ENCODE measurements at places on chromosomes 3 and 15.

DNA sequence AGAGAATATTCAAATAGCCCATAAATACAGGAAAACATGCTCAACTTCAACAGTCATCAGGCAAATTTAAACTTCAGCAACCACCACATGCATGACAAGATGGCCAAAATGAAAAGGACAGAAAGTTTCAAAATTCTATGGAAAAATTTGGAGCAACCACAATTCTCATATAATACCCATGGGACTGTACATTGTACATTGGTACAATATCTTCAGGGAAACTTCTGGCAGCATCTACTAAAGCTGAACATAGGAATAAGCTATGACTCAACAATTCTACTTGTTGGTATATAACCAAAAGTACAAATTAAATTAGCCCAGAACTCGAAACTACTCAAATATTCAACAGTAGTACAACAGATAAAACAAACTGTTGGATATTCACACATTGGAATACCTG lies 847.6 kb downstream of the TBL1XR1 start:
- DNase-seq, result no peak

DNA sequence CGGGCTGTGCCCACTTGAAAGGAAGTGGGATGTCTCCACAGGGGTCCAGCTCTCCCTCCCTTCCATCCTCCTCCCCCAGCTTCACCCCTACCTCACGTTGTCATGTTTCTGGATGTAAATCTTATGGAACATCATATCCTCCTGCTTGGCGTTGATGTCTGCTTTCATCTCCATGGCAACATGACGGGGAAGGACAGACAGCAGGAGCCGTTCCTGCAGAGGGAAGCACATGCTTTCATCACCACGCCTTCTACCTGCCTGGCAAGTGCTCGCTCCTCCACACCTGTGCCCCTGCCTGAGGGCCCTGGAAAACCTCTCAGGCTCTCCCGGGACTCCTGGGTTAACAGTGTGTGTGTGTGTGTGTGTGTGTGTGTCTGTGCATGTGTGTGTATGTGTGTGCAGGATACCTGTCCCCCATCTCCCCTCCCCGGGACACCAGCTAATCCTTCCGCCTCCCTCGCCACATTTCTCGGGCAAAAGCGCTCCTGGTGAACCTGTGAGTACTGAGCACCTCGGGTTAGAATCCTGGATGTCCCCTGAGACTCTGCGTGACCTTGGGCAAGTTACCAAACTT lies 101.1 kb downstream of the ADCY5 start:
- DNase-seq, result no peak

DNA sequence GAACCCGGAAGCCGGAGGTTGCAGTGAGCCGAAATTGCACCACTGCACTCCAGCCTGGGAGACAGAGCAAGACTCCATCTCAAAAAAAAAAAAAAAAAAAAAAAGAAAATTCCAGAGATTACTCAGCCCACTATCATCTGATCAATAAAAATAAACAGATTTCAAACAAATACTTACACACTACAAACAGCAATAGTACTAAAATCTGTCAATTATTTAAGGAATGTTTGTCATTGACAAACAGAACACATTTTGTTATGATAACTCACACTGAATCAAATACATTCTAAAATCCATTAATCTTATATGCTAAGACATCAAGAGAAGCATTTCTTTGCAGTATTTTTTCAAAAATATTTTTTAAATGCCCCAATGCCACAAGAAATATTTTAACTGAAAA lies 7.6 kb downstream of the MYO9A start:
- no peak for DNase-seq

GRCh38 chr3:81544385-81544784 lies 217.1 kb downstream of the GBE1 start:
- DNase-seq, result no peak

- DNase-seq, result no peak
These were observed 304.8 kb downstream of the LPP start for GRCh38 chr3:188458756-188459155.

DNA sequence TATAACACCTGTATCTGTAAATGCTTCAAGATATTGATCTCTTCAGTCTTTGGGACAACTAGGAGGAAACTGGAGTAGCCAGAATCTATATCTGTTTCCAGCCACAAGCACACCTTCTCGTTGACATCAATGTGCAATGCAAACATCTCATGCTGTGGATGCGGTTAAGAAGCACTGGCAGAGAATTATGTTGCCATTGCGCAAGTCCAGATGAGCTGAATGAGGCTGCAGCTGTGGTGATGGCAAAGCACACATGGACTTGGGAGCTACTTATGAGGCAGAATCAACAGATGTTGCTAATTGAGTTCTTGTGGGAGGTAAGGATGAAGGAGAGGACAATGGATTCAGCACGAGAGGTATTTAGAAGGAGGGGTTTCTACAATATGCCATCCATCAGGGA lies 90.9 kb downstream of the STRIT1 start:
- DNase-seq, result no peak

DNA sequence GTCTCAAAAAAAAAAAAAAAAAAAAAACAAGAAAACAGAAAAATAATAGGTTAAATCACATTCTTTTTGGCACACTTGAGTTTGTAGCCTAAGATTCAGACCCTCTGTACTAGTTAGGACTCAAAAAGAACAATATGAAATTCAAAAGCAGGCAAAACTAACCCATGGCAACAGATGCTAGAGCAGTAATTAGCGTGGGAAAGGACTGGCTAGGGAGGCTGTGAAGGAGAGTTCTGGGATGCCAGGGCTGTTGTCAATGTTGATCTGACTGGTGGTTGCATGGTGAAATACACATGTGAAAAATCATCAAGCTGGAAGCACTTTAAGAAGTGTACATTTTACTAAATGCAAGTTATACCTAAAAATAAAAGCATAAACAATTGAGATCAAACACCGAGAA lies 35.6 kb downstream of the KLHL6 start:
- DNase-seq, result no peak

DNA sequence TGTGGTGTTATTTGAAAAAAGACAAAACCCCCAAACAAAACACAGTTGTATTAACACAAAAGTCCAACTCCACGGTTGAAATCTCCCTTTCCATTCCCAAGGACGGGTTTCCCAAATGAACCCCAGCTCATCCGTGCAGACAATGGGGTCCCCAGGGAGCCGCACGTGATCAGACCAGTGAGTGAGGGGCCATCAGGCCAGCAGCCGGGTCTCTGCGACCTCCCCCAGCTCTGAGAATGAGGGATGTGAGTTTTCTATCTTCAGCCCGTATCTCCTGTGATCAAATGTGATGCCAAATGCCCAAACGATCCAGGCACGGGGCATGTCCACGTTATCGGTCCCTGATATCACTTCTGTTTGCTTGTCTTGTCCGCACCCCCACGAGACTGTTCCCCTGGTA lies 138.0 kb downstream of the OPA1 start:
- no peak for DNase-seq

- DNase-seq, result no peak
These were observed 96.9 kb upstream of the STRIT1 start for GRCh38 chr3:155390351-155390750.

- DNase-seq, result peak; percentile 43
These were observed at the start of gene HRH1 for GRCh38 chr3:11154036-11154952. HRH1 (plus strand) TSS chr3:11154493; CDS start chr3:11259038, 104,545 bp downstream.

GRCh38 chr3:140584549-140584948 lies 93.3 kb upstream of the TRIM42 start:
- no peak for DNase-seq

DNA sequence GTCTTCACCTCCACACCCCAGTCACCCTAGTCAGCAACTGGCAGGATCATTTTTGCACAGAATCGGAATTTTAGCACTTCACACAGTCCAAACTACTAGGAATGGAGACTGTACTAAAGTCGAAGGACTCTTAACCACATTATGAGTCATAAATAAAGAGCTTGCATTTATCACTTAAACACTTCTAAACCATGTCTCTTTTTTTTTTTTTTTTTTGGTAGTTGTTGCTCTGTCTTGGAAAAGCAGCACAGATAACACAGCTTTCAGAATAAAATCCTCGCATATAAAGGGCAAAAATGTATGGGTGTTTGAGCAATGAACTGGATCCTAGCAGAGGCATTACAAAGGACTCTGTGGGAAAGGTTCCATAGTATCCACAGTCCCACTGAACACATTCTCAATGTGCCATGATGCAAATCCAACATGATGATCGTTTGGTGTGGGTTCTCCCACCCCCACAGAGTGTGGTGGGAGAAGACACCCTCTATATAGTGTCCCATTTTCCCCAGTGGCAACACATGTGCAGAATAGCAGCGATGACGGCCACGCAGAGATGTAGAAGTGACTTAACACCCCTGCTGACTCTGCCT lies 47.1 kb downstream of the FOXP1 start:
- no peak for DNase-seq

GRCh38 chr15:70470556-70471191 lies 292.7 kb downstream of the UACA start:
- no peak for DNase-seq

DNA sequence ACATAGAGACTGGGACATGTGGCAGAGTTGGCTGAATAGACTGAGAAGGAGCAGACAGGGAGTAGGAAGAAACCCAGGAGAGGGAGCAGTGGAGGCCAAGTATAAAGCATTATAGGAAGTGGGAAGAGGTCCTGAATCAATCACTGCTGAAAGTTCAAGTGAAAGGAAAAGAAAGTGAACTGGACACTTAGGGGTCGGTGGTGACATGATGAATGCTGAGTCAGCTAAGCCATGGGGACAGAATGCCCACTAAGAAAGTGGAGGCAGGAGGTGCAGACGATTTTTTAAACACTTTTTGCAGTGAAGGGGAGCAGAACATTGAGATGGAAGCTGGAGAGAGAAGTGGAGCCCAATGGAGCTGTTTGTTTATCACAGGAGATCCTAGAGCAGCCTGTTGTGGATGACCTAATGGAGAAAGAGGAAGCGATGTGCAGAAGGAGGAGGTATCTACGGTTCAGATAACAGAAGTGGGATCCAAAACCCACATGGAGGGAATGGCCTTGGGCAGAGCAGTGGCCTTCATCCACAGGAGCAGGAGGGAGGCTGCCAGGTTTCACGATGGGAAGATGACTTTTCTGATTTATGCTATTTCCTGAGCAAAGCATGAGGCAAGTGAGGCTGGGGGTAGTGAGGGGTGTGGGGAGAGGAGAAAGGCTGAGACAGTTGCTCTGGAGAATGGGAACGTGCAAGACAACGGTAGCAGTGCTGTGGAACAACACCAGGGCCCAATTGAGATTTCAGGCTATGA lies 208.2 kb downstream of the RPLP1 start:
- DNase-seq, result no peak

DNA sequence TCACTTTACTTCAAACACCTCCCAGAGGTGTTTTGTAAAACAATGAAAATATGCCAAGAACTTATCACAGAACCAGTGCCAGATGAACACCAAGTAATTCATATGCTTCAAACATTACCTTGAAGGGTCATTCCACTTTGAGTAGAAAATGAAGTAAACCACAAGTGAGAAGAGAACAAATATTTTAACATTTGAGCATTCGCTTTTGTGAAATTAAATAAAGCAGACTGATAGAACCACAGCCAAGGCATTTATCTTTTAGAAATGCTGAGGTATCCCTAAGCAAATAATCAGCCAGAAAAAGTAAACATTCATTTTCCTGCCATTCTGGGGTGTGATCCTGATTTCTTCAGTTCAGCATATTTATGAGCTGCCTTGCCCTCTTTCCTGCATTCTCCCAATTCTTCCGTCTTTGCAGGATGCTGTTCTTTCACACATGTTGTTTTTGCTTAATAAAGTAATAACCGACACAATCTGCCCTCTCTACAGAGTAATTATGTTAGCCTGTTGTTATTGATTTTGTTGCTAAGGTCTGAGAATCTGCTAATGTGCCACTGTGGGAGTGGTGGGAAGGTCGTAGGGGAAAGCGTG lies 235.6 kb upstream of the TGFBR2 start:
- DNase-seq, result no peak

DNA sequence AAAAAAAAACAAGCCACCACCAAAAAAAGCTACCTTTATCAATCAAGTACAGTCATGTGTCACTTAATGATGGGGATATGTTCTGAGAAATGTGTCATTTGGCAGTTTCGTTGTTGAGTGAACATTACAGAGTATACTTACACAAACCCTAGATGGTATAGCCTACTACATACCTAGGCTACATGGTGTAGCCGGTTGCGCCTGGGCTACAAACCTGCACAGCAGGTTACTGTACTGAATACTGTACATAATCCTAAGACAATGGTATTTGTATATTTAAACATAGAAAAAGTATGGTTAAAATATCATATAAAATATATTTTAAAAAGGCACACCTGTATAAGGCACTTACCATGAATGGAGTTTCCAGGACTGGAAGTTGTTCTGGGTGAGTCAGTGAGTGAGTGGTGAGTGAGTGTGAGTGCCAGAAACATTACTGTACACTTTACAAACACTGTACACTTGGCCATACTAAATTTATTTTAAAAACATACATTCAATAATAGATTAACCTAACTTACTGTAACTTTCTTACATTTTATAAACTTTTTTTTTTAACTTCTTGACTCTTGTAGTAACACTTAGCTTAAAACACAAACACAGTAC lies 25.9 kb upstream of the JMJD7 start:
- DNase-seq, result no peak

GRCh38 chr3:122688996-122689395 lies 8.4 kb downstream of the PARP14 start:
- no peak for DNase-seq

- DNase-seq, result no peak
These were observed 169.8 kb upstream of the MYRIP start for GRCh38 chr3:39639344-39640236.

GRCh38 chr15:73821181-73821580 lies 52.2 kb upstream of the TBC1D21 start:
- no peak for DNase-seq

- DNase-seq, result peak; percentile 60
These were observed 985 bp downstream of the TRPC1 start for GRCh38 chr3:142724682-142725356.

DNA sequence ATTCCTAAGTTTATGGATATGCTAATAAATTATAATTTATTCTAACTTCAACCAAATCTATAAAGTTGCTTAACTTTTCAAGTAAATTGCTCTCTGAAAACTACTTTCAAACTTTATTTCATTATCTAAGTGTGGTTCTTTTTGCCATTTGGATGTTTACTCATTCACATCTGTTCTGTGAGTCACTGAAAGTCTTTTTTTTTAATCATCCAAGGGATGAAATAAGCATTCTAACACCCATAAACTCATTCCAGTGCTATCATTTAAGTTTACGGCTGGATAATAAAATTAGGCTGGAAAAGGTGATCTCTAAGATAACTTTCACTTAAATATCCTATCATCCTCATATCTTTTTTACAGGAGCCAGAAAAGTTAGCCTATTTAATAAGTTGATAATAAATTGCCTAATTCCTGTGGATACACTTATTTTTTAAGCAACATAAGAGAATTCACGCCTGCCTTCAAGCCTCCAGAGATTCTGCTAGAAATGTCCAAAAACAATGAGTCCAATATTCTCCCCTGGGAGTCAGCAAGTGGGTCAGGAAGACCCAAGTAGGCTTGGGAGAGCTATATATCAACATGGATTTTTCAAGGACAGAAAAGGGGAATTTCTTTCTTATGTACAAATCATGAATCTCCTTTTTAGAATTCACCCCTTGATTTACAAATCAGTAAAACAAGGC lies 25.8 kb downstream of the SCG3 start:
- DNase-seq, result no peak

GRCh38 chr3:100517276-100517675 lies 24.9 kb downstream of the TMEM45A start:
- no peak for DNase-seq

GRCh38 chr3:23377928-23378672 lies 175.0 kb downstream of the UBE2E2 start:
- DNase-seq, result no peak
